GM03348 (cell line): ENCODE measurements at places on chromosomes 16 and 17.

DNA sequence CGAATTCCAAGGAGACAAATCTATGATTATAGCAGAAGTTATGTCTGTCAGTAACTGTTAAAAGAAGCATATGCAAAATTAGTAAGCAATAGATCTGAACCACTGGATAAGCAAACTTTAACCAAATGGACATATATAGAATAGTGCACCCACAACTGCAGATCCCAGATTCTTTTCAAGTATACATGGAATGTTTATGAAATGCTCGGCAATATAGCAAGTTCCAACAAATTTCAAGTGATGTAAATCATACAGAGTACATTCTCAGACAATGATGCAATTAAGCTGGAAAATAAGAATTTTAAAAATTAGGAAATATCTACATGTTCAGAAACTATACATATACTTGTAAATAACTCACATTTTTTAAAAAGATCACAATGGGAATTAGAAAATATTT is 8.4 kb upstream of the HELZ start:
- DNase-seq = no peak

- DNase-seq = no peak
Observed at GRCh38 chr17:66537502-66537901, 235.1 kb downstream of the PRKCA start.

DNA sequence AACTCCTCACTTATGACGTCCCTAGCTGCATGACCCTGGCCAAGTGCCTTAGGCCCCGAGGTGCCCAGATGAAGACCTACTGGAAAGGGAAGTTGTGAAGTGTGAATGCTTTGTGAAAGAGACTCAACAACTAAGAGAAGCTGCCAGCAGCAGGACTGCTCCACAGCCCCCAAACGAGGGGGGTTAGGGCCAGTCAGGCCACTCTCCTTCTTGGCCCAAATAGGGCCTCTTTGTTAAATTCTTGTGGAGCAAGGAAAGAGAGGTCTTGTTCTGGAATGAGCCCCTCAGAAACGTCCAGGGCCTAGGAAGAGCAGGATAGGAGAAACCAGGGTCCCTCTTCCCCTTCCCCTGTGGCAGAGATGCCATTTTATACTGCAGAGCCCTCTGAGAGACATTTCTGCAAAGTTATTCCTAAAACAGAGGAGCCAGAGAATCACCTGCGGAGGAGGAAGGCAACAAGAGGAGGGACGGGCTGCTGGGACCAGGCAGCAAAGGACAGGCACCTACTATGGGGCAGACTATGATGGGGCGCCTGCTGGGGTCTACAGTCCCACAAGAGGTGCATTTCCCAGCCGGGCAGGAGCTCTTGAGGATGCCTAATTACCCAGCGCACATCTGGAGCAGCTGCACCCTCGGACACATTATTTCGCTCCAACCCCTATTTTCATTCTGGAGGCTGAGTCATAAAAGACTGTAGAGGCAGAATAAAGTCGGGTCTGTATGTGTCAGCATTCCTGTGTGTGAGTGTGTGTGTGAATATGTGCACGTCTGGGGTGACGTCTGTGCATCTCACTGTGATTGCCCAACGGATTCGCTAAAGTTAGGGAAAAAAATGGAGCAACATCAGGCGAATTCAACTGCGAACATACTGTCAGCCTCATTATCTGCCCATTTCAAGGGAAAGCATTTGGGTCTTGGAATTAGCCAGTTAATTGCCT is 11.4 kb upstream of the HOXB9 start:
- DNase-seq = peak; percentile 90

DNA sequence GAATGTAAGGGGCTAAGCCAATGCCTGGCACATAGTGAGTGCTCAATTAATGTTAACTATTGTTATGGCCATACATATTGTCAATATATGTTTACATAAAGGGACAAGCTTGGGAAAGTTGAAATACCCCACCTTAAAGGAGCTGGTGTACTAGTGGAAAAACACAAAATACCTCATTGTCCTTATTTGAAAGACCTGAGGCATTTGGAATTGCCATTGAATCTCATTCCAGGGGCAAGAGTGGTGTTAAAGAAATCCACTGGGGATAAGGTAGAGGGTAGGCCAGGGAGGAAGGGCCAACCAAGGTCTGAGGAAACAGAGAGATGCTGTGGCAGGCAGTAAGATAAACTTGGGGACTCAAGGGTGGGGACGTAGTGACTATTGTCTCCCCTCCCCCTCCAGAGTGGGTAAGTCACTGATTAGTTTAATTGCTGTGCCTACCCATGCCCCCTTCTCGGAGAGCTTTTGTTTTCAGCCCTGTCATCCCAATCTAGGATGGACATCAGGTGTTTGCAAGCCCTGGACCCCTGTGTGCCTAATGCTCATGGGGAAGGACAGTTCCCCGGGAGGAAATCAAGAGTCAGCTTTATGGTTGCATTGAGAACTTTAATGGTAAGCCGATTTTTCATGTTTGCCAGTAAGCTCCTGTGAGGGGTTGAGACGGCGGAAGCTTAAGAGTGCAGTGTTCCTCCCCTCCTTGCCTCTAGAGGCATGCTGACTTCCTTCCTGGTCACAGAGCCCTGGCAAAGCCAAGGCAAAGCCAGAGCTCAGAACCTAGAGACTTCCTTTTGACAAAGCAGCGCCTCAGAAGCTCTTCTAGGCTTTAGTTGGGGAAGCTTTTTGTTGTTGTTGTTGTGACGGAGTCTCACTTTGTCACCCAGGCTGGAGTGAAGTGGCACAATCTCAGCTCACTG is 2.5 kb upstream of the HEATR9 start:
- no peak for DNase-seq

DNA sequence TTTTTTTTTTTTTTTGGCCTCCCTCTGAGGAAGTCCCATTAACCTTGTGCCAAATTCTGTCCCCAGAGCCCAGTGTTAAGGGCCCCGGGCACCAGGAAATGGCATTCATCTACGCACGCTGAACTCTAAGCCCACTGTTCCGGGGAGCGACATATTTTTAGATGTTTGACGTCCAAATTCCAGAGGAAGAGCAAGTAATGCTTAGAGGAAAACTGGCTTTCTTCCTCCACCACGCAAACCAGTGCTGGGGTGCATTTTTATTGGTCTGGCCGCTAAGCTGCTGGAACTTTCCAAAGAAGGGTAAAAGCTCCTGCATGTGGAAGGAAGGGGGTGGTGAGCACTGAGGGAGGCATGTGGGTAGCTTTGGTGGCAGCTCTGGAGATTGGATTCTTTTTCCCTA is 8.3 kb downstream of the WFDC1 start:
- peak; percentile 28 for DNase-seq

- peak; percentile 70 for DNase-seq
Observed at GRCh38 chr17:46832945-46833839, 14.7 kb upstream of the WNT3 start.
